Astrocyte of the cerebellum (primary cell): ENCODE measurements at places on chromosomes 6 and 20.
A peak's percentile ranks its signal among the peaks of the same experiment; 100 is the strongest.

- no peak for DNase-seq
These were observed 44.6 kb upstream of the NFATC2 start for GRCh38 chr20:51587145-51587544.

DNA sequence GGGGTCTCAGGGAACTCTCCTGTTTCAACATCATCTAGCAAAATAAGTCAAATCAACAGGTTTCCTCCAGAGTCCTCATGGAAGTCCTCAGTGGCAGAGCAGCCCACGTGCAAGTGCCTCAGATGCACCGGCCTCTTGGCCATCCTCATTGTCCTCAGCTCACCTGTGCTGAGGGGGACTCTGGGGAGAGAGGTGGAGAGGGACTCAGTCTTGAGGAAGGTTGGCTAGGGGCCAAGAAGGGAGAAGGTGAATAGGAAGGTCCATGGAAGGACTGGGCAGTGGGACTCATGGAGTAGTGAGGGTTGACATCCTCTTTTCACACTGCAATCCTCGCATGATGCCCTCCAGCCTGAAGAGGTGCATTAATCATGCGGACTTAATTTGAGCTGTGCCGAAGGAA, 77.9 kb upstream of the DUSP22 start:
- DNase-seq, result no peak

DNA sequence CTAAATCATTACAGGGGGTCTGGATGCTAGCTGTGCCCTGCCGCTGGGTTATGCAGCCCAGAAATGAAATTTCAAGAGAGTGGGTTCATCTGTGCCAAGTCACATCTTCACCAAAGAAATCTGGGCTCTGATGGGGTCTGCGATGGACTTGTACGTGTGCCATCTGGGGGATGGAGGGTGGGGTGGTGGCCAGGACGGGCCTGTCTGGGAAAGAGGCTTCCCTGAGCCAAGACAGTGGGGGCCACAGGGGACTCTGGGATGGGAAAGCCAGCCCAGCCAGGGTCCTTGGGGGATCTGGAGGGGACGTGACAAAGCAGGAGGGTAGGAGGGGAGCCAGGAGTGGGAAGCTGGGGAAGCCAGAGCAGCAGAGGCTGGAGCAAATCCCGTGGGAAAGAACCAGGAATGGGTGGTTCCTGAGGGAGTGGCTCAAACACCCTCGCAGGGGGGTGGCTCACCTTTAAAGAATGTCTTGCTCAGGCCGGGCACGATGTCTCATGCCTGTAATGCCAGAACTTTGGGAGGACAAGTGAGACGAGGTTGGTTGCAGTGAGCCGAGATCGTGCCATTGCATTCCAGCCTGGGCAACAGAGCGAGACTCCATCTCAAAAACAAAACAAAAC, 36.3 kb upstream of the SULF2 start:
- DNase-seq, result no peak

DNA sequence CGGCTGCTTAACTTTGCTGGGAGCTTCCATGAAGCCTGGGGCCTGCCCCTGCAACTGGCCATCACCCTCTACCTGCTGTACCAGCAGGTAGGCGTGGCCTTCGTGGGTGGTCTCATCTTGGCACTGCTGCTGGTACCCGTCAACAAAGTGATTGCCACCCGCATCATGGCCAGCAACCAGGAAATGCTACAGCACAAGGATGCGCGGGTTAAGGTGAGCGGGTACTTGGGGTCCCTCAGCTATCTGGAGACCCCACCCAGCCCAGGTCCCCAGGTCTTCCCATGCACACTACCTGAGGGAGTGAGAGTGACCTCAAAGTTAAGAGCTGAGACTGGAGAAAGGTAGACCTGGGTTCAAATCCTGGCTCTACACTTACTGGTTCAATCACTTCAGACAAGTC, 5.8 kb downstream of the ABCC10 start:
- DNase-seq, result no peak

GRCh38 chr6:12735786-12736185, 19.2 kb downstream of the PHACTR1 start:
- no peak for DNase-seq

DNA sequence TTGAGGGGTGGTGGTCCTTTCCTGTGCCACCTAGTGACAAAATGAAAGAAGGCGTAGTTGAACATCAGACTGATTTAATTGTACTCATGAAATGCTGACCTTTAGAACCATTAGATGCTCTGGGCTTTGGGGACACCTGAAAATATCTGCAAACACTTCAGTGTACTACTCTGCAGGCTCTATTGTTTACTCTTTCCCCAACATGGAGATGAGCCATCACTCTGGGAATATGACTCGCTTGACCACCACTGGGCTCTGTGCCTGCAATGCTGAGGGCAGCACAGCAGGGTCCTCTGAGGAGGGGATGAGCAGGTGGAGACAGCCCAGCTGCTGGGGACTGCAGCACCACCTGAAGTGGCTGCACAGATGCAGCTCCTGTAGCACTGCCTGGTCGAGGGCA, 74.8 kb upstream of the SLC24A3 start:
- no peak for DNase-seq

DNA sequence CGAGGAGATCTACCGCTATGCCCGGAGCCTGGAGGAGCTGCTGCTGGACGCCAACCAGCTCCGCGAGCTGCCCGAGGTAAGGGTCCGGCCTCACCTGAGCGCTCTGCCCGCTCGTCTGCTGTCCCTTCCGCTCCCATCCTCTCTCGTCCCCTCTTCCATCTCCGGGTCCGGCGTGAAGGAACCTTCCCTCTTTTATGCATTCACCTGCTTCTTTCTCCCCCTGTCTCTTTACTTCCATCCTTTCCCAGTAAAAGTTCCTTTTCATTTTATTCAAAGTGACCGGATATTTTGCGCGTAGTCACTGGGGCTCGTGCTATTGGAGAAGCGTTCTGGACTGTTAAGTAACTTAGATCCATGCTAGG, 516 bp downstream of the LRRC1 start:
- no peak for DNase-seq

GRCh38 chr6:22668307-22668706, 98.9 kb downstream of the HDGFL1 start:
- DNase-seq, result peak; percentile 35

DNA sequence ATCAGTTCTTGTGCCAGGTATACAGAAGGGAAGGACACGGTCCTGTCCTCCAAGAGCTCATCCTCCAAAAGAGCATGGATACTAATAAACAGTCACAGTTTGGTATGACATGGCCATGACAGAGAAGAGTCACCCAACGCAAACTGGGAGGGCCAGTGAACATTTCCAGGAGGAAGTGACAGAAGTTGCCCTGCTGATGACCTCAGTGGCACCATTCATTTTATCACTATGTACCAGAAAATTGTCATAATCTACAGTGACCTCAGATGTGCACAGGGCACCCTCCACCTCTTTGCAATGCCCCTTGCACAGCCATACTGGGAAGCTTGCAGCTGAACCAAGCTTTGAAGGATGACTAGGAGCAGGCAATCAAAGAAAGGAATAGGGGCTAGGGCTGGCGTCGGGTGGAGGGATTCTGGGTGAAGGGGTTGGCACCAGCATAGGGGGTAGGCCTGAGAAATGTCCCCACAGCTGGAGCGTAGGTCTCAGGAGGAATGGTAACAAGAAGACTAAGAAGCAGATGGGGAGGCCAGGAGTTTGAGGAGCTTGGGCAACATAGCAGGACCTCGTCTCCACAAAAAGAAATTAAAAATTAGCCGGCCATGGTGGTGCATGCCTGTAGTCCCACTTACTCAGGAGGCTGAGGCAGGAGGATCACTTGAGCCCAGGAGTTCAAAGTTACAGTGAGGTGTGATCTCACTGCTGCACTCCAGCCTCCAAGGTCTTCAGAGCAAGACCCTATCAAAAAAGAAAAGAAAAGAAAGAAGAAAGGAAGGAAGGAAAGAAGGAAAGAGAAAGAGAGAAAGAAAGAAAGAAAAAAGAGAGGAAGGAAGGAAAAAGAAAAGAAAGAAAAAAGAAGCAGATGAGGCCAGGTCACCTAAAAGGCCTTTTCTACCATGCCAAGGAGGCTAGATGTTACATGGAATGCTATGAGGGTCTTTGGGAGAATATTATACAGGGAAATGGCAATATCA, 65.3 kb upstream of the SNX9 start:
- DNase-seq, result no peak

- DNase-seq, result no peak
These were observed 147.1 kb downstream of the PRL start for GRCh38 chr6:22149501-22150367.

DNA sequence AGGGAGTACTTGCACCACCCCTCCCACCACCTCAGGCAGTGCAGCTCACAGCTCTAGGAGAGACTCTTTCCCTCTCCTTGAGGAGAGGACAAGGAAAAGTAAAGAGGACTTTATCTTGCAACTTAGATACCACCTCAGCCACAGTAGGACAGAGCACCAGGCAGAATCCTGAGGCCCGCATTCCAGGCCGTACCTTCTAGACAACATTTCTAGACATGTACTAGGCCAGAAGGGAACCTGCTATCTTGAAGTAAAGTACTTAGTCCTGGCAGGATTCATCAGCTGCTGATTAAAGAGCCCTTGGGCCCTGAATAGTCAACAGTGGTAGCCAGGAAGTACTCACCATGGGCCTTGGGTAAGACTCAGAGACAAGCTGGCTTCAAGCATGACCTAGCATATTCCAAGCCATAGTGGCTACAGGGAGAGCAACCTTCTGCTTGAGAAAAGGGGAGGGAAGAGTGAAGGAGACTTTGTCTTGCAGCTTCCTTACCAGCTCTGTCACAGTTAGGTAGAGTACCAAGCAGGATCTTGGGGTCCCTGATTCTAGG, 384.4 kb upstream of the RNF217 start:
- DNase-seq, result no peak

DNA sequence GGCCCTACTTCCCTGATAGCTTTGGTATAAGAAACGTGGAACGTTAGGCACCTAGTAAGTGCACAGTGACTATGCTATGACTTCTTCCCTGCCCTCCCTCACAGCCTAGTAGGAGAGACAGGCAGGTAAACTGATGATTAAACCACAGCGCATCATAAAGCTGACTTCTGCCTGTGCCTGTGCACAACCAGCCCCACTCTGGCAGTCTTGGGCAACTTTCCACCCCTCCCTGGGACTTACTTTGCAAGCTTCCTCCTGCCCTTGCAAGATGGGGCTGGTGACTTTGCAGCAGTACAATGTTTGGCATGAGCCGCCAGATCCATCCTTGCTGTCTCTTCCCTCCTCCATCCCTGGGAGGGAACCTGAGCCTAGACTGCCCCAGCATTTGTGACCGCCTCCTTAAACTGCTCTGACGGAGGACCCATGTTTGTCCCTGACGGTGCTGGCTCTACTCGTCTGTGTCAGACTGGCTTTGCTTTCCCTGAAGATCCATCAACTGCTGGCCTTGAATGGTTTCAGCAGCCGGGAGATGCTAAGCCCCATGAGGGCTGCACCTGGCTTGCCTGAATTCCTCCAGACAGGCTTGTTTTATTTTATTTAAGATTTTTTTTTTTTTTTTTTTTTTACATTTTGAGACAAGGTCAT, 36.1 kb downstream of the EFCAB8 start:
- DNase-seq, result no peak

GRCh38 chr20:47676912-47677634, 108.2 kb downstream of the SULF2 start:
- DNase-seq, result no peak

DNA sequence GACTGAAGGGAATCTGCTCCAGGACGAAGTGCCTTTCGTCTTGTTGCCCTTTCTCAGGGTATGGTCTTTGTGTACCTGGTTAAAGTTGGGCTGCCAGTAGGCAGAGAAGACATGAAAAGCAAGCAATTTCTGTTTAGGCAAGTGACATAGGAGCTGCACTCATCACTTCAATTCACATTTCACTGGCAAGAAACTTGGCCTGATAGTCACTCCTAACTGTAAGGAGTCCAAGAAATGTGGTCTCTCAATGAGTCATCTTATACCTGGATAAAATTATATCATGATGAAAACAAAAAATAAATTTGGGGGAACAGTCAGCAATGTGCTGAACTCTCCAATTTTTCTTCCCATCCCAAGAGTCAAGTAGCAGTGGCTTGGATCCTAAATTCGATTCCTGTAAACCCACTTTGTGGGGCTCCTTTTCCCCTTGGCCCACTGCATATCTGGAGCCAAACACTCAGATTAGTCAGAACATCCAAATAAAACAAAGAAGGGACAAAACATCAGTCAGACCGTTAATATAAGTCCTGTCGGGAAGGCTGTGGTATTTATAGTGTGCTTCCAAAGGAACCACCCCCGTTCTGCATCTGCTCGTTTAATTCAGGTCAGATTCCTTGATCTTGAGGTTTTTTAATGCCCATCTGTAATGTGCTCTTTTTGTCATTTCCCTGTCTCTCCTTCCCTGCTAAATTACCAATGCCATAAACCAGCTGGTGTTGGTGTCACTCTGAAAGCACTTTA, 5.0 kb upstream of the GABRR1 start:
- no peak for DNase-seq

- peak; percentile 63 for DNase-seq
These were observed 27.9 kb downstream of the PPARD start for GRCh38 chr6:35370124-35370741.

GRCh38 chr20:38927902-38928578, 1.8 kb downstream of the FAM83D start:
- no peak for DNase-seq

GRCh38 chr20:32296412-32296811, 19.0 kb downstream of the KIF3B start:
- no peak for DNase-seq

DNA sequence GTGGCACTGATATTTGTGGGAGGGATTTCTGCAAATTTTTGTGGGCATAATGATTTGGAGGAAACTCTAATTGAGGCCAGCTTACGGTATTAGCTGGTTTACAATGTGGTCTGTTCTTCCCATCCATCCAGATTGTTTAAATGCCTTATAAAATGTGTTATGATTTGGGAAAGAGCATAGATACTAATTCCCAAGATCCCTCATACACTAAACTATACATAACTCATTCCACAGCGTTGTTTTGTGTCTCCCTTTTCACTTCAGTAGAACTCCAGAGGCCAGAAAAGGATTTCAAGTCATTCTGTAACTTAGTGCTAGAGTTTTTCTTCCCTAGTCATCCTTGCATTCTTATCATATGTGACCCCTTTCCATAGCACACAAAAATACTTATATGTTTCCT, 292.6 kb upstream of the NT5E start:
- DNase-seq, result no peak

- DNase-seq, result no peak
These were observed 3.2 kb upstream of the TREML1 start for GRCh38 chr6:41157323-41157722.

DNA sequence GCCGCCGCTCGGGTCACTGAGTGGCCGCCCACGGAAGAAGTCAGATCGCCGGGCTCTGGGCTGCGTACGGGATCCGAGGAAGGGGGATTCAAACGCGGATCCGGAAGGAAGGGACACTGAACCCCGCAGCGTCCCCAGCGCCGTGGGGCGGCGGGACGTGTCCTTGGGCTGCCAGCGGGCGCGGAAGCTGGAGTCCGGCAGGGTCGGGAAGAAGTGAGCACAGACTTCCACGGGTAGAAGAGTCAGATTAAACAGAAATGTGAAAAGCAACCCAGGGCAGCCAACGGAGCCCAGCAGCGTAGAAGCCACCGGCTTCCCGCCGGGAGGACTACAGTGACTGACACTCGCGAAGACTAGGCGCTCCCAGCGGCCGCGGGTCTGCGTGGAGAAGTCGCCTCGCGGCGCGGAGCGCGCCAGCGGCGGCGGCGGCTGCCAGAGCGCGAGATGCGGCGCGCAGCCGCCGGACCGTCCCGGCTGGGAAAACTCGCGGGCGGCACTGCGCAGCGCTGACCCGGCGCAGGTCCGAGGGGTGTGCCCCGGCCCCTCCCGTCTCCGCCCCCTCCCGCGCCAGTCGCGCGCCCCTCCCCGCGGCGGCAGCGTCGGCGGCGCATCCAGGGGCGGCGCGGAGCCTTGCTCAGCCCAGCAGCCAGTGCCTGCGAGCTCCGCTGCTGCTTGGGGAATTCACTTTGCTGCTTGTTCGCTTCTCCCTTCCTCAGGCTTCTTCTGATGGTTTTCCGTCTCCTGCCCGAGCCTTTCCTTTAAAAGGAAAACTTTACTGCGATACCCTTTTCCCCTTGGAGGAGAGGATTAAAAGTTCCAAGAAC, at the start of gene SAMD5:
Gene SAMD5 (plus strand): TSS at position 649 of the 824 bp plus-strand sequence. CDS start 239 bp downstream, outside the sequence.
- no peak for DNase-seq
